Putamen (tissue), 1 donor: ENCODE measurements at places on chromosomes 16 and 17.
A peak's percentile ranks its signal among the peaks of the same experiment; 100 is the strongest.

DNA sequence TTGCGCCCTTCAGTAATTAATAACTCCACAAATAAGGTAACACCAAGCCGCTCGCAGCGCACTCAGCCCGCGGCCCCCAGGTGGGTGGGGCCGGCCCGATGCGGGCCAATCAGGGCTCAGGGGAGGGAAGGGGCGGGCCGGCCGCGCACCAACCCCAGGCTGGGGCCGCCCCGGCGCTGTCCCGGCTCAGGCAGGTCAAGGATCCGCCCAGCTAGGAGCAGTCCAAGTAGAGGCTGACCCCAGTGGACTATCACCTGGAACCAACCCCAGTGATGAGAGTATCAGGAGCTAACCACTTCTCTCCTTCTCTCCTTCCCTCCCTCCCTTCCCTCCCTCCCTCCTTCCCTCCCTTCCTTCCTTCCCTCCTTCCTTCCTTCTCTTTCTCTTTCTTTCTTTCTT is 110.8 kb downstream of the C16orf78 start:
- no peak for DNase-seq

DNA sequence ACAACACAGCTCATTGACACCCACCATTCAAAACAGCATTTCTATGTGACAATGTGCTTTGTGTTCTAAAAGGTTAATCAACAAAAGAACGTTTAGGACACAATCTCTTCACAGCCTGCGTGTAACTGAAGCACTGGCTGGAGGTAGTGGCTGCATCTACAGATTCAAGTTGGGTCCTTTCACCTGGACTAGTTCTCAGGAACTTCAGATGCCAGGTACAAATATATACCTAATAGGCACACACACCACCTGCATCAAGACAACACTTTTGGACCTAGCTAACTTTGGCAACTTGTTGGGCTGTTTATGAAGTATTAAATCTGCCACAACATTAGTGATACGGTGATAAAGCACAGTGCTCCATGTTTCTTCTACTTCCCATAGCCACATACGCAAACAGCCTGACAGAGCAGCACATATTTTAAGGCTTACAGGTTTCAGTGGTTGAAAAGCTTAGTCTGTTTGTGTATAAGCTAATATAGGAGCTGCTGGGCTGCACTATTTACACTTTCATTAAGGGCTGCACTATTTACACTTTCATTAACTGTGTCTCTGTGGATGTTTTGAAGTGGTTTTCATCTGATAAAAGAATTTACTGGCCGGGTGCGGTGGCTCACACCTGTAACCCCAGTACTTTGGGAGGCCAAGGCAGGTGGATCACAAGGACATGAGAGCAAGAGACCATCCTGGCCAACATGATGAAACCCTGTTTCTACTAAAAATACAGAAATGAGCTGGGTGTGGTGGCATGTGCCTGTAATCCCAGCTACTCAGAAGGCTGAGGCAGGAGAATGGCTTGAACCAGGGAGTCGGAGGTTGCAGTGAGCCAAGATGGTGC is 132.6 kb downstream of the PARN start:
- DNase-seq, result no peak

DNA sequence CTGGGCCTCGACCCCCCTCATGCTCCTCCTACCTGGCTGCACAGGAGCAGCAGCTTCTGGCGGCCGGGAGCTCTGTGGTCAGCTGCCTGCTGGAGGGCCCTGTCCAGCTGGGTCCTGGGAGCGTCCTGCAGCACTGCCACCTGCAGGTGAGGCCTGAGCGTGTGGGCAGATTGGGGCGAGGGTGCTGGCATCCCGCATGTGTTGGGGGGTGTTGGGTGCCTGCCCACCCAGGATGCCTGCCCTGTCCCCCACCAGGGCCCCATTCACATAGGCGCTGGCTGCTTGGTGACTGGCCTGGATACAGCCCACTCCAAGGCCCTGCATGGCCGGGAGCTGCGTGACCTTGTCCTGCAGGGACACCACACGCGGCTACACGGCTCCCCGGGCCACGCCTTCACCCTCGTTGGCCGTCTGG is 16.5 kb downstream of the FCSK start:
- no peak for DNase-seq

DNA sequence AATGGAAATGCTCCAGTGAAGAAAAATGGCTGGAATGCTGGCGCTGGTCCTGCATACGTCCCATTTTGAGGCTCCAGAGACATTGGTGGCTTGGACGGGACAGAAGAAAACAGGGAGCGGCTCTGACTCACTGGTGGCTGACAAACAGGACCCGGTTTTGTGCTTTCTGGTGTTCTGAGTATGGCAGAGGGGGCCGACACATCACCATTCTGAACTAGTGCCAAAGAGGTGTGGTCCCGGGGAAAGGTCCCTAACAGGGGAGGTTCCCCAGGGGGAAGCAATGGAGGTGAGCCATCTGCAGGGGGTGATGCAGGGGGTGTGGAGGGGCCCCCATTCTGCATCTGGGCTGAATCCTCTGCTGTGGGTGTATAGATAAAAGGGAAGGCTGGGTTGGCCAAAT is 8.3 kb downstream of the ANKRD40 start:
- no peak for DNase-seq

DNA sequence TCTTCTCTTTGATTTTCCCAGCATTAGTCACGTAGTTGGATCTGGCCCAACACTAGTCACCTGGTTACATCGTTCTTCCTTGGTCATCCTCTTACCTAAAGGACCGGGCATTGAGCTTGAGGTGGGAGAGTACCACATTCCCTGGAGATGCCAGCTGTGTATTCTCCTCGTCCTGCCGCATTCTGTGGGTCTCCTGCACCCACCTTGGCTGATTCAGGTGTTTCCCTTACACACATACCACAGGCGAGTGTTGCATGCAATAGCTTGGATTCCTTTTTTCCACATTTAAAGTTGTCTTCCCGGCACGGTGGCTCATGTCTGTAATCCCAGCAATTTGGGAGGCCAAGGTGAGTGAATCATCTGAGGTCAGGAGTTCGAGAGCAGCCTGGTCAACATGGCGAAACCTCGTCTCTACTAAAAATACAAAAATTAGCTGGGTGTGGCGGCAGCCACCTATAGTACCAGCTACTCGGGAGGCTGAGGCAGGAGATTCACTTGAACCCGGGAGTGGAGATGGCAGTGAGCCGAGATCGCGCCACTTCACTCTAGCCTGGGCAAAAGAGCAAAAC is 21.6 kb upstream of the CLEC18C start:
- no peak for DNase-seq

GRCh38 chr16:87690911-87691685 is 74.7 kb downstream of the KLHDC4 start:
- no peak for DNase-seq

- no peak for DNase-seq
Measured at GRCh38 chr16:8655184-8655717, 19.2 kb upstream of the ABAT start.

GRCh38 chr16:856811-857210 is 56.3 kb upstream of the GNG13 start:
- DNase-seq, result no peak

DNA sequence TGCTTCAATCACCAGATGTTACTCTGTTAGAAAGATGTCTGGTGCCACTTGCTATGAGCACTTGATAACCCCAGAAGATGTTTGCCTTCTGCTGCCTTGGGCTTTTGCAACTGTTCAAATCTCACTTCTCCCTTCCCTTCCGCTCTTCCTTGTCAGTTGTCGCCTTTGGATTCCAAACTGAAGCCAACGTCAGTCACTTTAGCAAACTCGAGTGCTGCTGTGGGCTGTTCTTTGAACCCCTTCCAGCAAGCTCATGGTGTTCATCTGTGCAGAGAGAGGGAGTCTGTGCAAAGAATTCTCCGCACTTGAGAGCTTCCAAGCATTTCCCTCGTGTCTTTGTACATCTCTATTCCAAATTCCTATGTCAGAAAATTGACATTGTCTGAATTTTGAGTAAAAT is 879.4 kb downstream of the CDH11 start:
- DNase-seq, result no peak

GRCh38 chr17:29630630-29631193 is 8.0 kb upstream of the CORO6 start:
- DNase-seq, result no peak

GRCh38 chr17:45190503-45191255 is 29.0 kb downstream of the HEXIM2 start:
- DNase-seq, result no peak

DNA sequence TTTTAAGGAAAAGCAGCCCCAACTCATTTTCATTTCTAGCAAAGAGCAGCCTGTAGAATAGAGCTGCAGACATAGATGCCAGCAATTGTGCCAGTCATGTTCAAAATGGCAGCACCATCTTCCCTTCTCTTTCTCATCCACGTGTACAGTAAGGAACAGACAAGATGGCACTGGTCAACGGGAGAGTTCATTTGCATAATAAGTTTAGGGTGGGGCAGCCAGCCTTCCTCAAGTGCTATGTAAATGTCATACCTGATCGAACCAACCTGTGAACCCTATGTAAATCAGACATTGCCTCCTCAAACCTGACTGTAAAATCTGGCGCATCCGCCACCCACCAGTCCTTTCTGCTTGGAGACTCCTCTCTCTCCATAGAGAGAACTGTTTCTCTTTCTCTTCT is 150.0 kb upstream of the CDH13 start:
- DNase-seq, result no peak

DNA sequence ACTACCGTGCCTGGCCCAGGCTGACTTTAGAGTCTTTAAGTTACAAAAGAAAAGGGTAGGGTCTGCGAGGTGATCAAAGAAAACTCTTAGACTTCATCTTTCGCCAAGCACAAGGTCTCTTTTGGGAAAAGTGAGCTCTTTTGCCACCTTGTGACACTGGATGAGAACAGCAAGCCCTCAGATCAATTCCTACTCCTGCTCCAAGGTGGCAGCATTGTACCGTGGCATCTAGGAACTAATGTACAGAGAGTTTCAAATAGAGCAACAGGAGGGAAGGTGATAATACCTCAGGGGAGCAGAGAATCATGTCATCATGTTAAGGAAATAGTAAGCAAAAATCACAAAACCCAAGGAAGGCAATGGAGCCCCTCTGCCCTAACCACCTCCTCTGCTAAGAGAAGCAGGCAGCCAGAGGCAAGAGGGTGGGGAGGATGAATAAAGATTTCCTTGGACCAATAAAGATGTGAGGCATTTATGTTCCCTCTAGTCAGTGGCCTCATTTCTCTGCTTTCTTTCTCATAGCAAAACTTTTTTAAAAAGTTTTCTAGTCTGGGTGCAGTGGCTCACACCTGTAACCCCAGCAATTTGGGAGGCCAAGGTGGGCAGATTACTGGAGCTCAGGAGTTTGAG is 2.1 kb upstream of the C17orf78 start:
- DNase-seq, result peak; percentile 80

DNA sequence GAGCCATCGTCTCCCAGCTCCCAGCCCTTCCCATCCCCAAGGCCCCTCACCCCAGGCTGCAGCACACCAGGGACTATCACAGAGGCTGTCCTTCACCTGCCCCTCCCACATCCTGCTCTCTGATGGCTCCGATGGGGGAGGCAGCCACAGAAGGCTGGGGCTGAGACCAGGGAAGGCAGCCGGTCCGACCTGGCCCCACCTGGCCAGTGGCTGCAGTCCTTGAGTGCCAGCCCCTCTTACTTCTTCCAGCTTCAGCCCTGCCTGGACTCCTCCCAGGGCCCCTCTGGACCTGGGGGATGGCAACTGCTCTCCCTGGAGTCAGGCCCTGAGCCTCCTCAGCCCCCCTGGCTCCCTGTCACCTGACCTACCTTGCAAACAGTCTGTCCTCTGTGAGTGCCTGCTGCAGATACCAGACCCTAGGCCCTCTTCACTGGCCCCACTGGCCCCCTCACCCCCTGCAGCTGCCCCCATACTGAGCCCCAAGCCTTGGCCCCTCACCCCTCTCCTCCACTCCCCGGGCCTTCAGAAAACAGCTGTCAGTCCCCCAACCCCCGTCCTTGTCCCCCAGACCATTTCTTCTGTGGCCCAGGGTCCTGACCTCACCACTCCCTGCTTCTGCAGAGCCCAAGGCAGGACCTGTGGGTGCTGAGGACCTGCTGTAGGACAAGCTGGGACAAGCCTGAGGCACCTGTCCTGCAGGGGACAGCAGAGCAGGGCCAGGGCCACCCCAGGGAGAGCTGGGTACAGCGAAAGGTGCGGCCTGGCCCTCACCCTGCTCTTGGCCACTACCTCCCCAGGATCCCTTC is 12.6 kb upstream of the SRRM2 start:
- no peak for DNase-seq

DNA sequence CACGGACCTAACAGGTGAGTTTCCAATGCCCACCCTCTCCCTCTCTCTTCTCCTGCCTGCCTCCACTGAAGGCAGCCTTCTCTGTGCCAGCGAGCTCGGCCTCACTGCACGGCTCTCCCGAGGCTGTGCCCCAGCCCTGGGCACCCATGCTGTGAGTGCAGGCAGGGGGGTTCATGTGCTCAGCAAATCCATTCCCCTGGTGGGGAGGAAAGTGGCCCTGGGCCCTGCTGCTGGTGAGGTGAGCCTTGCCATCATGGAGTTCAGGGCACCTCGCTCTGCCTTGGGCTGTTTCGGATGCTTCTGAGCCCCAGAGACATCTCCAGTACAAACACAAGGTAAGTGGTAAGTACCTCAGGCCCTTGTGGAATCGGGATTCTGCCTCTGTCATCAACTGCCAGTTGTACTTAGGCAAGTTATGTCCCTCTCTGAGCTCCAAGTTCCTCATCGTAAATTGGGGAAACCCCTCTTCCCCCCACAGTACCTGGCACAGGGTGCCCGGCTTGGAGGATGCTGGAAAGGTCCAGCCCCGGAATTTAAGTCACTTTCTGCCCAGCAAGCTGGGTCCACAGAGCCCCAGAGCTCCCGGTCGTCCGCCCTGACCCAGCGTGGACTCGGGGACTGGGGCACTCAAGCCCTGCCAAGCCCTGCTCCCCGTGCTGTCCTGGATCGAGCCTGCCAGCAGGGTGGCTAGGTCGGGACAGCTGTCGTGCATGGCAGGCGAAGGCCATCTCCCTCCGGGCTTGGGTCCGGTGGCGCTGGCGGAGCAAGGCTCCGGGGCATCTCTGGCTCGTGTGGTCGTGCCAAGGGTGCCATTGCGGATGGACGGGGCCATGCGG is 684 bp upstream of the NUDT16L1 start:
- DNase-seq, result no peak

DNA sequence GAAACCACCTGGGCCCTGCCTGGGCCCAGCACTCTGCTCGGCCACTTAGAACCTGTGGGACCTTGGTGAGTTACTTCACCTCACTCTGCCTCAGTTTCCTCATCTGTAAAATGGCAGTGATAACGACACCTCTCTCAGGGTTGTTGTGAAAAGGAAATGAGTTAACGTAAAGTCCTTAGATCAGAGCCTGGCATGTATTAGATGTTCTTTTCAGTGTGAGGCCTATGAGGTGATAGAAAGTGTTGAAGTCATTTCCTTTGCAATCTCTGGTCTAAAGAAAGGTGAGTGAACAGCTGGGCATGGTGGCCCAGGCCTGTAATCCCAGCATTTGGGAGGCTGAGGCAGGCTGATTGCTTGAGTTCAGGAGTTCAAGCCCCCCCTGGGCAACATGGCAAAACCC is 51.7 kb upstream of the LGALS9 start:
- DNase-seq, result no peak

GRCh38 chr17:9266031-9266680 is 244.8 kb downstream of the NTN1 start:
- no peak for DNase-seq

DNA sequence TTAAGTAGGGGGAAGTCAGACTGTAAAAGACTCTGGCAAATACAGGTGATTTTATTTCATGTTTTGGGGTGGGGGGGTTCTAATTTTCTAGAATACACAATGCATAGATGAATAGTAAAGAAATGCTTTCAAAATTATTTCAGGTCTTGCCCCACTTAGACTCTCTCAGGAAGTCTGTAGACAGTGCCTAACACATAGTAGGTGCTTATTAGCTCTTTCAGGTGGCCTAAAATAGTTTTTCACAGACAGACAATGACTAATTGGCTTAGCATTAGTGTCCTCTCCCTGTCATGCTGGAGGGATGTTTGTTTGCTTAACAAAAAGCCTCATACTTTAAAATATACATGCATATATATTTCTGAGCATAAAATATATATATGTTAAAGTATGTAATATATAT is 366.0 kb downstream of the SOX9 start:
- no peak for DNase-seq
